ENCODE measurements at places on chromosomes 7 and 10.

- DNase-seq, result no peak
Observed at GRCh38 chr7:64951250-64951848, 39.5 kb downstream of the ZNF117 start.

DNA sequence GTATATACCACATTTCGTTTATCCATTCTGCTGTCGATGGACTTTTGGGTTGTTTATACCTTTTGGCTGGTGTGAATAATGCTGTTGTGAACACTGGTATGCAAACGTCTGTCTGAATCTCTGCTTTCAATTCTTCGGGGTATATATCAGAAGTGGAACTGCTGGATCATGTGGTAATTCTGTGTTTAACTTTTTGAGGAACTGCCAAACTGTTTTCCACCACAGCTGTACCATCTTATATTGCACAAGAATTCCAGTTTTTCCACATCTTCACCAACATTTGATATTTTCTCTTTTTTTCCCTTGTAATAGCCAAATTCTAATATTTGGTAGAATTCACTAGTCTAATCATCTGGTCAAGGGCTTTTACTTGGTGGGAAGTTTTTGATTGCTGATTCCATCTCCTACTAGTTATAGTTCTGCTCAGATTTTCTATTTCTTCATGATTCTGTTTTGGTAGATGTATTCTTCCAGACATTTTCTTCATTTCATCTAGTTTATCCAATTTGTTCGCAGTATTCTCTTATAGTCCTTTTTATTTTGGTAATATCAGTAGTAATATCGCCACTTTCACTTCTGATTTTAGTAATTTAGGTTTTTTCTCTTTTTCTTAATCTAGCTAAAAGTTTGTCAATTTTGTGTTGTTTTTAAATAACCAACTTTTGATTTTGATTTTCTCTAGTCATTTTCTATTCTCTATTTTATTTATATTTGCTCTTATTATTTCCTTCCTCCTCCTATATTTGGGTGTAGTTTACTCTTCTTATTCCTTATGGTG, 271.2 kb downstream of the ZEB1 start:
- DNase-seq, result no peak

- no peak for DNase-seq
Observed at GRCh38 chr7:80309971-80310549, 175.4 kb downstream of the GNAI1 start.

DNA sequence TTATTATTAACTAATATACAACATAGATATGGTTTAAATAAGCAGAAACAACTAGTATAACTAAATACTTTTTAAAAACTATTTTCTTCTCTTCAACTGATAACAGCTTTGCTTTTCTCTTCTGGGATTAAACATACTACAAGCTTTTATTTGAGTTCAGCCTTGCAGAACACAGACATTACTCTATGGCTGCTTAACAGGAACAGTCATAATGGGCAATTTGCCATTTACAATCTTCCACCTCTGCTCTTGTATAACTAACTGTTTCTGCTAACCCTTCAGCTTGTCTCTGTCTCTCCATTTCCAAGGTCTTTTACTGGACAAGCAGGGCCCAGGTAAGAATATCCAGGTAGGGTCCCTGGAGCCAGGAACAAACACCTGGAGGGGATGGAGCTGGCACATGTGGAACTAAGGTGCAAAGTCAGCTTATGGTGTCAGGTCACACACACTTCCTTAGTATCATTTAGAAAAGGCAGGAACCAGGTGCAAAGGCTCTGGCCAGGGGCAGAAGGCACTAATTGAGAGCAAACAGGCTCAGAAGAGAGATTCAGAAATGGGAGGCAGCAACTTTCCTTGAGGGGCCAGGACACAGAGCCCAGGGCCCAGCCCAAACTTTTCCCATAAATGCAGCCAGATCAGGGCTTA, 93.1 kb downstream of the STRA8 start:
- DNase-seq, result no peak

GRCh38 chr7:144713850-144714249, 122.0 kb downstream of the TPK1 start:
- no peak for DNase-seq

DNA sequence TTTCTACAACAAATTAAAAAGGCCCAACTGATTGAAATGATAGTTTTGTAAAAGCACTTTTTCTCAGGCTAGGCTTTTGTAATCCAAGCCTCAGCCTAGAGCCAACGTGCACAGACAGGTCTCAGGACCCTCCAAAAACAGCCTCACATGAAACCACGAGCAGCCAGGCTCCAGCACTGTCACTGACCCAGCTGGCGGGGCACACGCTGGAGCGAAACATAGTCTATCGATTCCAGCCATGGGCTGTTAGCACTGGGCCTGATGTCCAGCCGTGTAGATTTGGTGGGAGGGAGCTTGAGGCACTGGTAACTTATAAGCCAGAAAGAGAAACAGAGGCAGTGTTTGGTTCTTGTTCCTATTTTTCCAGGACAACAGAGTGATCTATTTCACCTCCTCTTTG, 104.5 kb downstream of the EBF3 start:
- no peak for DNase-seq

DNA sequence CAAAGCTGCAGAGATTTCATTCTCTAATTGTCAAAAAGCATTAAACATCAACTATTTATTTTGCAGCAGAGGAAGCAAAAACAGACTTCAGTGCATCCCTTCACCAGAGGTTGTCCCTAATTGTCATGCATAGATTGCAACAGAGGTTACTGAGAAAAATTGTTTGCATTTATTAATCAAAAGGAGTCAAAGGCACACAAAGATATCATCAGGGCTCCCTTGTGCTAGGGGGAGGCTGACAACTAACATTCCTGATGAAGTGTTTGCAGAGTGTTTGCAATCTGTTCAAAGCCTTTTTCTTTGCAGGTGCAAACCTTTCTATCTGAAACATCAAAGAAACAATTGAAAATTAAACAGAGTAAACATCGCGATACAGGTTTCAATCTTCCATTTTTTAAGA, 227.5 kb downstream of the TEX36 start:
- no peak for DNase-seq

DNA sequence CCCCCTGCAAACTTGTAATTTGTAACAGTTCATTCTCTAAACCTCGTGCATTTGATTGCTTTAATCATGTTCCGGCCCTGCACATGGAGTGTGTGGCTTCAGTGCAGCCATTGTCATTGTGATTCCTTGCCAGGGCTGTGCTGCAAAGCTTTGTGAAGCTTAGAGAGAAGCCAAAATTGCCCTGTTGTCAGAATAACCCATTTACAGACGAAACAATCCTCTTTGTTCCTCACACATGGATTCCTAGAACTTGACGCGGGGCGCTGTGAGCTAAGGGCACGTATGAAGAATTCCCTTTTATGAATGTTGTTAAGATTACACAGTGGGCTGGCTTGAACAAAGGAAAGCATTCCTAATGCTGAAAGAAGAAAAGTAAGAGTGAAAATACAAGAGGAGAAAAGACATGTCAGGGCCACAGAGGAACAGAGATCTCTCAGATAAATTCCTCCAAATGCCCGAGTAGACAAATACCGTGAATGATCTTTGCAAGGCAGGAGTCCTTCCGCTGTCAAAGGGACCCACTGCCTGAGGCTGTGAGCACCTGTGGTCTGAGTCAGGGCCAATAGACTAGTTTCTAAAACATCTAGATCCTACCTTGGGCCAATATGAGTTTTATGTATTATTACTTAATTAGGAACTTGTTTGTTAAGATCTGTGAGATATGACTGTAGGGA, 205.4 kb upstream of the C7orf33 start:
- DNase-seq, result no peak

DNA sequence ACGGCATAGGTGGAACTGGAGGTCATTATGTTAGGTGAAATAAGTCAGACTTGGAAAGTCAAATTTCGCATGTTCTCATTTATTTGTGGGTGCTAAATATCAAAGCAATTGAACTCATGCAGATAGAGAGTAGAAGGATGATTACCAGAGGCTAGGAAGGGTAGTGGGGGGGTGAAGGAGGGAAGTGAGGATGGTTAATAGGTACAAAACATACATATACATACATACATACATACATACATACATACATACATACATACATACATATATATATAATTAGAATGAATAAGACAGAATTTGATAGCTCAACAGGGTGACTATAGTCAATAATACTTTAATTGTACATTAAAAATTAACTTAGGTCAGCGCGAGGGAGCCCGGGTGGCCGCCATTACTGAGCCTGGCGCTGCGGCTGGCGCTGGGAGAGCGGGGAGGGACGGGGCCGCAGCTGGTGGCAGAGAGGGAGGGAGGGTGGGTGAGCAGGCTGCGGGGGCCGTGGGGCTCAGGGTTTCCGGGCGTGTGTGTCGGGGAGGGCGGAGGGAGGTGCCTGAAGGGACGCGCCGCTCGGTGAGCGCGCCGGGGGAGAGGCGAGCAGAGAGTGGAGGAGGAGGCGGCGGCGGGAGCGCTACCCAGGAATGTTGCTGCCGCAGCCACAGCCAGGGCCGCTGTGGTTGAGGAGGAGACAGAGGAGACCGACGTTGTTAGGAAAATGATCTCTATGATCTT, 85.8 kb upstream of the EGFR start:
- DNase-seq, result peak; percentile 65

- no peak for DNase-seq
Observed at GRCh38 chr10:117924820-117925219, 121.9 kb downstream of the RAB11FIP2 start.

DNA sequence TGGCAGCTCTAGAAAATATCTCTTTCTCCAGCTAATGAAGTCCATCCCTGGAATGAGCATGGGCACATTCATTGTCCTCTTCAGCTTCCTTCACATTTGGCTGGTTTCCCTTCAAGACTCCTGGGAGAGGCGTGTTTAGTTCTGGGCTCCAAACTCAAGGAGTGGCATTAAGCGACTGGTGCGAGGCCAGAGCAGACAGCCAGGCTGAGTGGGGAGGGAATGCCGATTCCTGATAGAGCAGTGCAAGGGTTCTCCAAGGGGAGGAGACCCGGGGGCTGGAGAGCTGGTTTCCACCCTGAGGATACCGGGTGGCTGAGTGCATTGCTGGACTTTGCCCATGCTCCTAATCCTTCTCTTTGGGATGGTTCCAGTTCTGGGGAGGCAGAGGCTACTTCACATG, 372.1 kb downstream of the RPS24 start:
- no peak for DNase-seq

GRCh38 chr7:14836571-14837189, 65.9 kb downstream of the DGKB start:
- peak; percentile 70 for DNase-seq

DNA sequence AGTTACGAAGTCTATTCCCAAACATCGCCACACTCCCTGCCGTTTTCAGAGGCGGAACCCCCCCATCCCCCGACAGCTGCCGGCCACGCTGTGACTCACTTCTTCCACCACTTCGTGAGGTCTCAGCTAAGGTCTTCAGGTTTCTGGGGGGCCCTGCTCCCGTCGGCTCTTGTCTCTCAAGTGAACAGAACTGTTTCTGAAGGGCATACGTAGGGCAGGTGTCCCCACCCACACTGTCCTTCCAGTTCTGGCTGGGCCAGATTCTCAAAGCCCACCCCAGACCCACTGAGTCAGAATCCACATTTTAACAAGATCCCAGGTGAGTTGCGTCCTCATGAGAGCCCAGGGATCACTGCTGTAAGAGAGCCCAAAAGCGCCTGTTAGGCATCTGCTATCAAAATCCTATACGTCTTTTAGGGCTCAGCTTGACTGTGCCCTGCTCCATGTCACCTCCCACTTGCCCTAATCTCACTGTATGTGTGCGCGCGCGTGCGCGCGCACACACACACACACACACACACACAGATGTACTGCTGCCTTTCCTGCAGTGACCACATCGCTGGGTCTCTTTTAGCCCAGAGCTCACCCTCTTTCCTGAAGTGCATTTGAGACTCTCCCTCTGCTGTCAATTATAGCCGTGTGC, 78.8 kb downstream of the PROSER2 start:
- peak; percentile 9 for DNase-seq

- DNase-seq, result no peak
Observed at GRCh38 chr7:621572-622285, 102.1 kb upstream of the PDGFA start.

- peak; percentile 55 for DNase-seq
Observed at GRCh38 chr10:16828114-16828568, 10.9 kb upstream of the RSU1 start.

GRCh38 chr10:26432938-26433337, 5.2 kb upstream of the APBB1IP start:
- DNase-seq, result no peak

DNA sequence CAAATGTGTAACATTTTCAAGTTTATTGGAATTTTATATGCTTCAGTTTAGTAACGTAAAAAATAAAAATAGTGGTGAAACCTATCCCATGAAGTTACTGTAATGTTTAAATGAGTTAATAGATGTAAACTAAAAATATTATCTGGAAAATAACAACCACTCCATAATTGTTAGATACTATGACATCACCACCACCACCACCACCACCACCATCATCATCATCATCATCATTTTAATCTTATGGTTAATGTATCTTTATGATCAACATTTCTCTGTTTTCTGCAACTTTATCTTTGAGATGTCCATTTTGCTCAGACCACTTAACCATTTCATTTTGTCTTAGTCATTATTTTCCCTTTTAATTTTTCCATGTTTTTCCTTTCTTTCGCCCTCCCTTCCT, 23.4 kb upstream of the CACNA2D1 start:
- DNase-seq, result no peak

GRCh38 chr7:70457883-70458680, 673.9 kb upstream of the GALNT17 start:
- DNase-seq, result no peak

DNA sequence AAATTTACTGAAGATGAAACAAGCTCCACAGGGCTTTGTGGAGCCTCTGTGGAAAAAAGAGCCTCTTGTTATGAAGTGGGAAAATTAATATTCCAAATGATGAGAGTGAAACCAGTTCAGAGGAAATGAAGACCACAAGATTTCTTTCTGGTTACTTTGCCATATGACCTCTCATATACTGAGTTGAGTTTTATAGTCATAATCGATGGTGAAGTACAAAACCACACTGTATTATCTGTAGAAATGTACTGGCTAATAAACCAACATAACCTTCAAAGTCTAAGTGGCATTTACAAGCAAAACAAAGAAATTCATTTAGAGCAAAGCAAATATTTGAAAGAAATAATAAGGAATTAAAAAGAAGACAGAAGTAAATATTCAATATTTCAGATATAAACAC, 662.6 kb upstream of the ZWINT start:
- no peak for DNase-seq

DNA sequence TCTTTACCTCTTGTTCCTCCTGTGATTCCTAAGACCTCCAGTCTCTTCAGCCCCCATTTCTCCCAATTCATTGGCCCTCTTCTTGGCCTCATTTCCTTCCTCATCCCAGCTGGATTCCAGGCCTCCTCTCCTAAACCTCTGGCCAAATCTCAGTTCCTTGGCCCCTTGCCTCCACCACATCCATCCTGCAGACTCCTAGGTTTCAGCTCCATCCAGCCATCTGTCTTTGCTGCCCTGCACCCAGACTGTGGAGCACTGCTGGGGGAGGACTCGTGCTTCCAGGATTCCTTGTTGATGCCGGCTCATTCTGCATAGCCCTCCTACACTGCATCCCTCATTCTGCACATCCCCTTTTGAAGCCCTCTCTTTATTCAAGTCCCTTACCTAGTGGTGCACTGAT, 6.7 kb downstream of the PLAC9 start:
- DNase-seq, result peak; percentile 36

GRCh38 chr10:52226197-52226847, 87.8 kb upstream of the DKK1 start:
- no peak for DNase-seq

GRCh38 chr7:157970744-157971143, 616.9 kb downstream of the PTPRN2 start:
- DNase-seq, result no peak

GRCh38 chr7:29078311-29079260, 67.8 kb downstream of the CPVL start:
- DNase-seq, result no peak

- DNase-seq, result no peak
Observed at GRCh38 chr7:155645662-155646061, 1.2 kb downstream of the RBM33 start.

- DNase-seq, result no peak
Observed at GRCh38 chr10:3955955-3956617, 171.1 kb upstream of the KLF6 start.
